Effector memory CD4-positive, alpha-beta T cell (primary cell): ENCODE measurements at places on chromosomes 5 and 9.

DNA sequence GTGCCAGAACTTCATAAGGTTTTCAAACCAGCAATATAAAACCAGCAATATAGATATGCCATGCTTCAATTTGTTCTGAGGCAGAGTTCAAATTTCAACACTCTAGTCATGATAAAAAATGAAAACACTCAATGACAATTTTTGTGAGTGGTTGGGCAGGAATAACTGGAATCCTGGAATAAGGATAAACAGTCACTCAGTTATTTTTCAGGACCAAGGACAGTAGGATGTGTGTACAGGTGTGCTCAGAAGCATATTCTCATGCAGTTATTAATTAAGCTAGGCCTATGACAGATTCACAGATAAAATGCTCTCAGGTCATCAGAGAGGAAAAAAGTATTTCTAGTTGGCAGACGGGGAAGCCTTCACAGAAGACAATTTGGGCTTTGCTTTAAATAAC, 117.3 kb upstream of the PPP2R2B start:
- no peak for DNase-seq

DNA sequence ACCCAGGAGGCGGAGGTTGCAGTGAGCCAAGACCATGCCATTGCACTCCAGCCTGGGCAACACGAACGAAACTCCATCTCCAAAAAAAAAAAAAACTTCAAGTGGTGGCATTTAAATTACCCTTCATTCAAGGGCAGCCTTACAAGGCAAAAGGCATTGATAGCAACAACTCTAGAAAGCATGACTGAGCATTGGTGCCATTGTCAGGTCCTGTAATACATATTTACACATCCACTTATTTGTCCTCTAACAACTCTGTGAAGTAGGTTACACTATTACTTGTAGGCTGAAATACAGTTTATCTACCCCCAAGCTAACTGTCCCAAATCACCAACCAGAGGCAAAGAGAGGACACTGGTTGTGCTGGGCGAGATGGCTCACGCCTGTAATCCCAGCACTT, 52.7 kb upstream of the LARP1 start:
- no peak for DNase-seq

DNA sequence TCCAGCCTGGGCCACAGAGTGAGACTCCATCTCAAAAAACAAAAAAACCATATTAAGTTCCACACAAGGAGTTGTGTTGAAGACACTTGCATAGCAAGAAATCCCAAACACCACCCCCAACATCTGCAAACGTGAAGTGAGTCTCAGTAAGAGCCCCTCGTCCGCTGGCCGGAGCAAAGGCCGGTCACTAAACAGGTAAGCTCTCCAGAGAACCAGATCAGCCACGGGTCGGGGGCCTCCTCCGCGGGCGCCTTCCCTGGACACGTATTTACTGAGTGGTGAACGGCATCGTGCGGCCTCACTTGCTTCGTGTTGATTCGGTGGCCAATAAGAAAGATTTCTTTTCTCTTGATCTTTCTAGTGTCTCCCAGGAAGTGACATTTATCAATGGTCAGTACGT, 93.6 kb downstream of the MRPL36 start:
- no peak for DNase-seq

DNA sequence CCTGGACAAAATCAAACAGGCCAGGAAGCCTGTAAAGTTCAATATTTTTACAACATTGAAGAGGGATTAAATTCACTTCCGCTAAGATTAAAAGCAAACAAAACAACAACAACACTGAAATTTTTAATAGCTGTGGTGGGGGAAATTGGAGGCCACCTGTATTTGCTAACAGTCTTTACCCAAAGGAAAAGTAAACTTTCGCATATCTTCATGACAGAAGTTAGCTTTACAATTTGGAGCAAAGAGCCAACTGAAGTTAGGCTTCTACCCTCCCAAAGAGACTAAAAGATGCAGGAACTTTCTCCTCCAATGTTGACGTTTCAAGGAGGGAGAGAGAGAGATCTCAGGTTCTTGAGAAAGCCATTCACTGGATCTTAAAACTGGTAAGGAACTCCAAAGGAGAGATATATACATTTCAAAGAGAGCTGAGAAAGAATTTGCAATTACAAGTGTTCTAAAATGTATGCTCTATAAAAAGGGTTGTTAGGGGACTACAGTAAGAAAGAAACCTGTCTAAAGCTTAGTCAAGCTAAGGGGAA, 349.2 kb upstream of the CDH9 start:
- no peak for DNase-seq

- DNase-seq, result no peak
Measured at GRCh38 chr5:178627259-178627598, 379 bp upstream of the CLK4 start.

- no peak for DNase-seq
Measured at GRCh38 chr5:68223904-68224303, 8.3 kb downstream of the PIK3R1 start.

- no peak for DNase-seq
Measured at GRCh38 chr9:16484744-16485143, 385.7 kb downstream of the BNC2 start.

GRCh38 chr9:134283111-134283515, 43.1 kb upstream of the RXRA start:
- no peak for DNase-seq

GRCh38 chr9:110650991-110651411, 17.6 kb upstream of the MUSK start:
- DNase-seq, result no peak

GRCh38 chr9:100856238-100856637, 172.3 kb upstream of the PLPPR1 start:
- DNase-seq, result no peak

DNA sequence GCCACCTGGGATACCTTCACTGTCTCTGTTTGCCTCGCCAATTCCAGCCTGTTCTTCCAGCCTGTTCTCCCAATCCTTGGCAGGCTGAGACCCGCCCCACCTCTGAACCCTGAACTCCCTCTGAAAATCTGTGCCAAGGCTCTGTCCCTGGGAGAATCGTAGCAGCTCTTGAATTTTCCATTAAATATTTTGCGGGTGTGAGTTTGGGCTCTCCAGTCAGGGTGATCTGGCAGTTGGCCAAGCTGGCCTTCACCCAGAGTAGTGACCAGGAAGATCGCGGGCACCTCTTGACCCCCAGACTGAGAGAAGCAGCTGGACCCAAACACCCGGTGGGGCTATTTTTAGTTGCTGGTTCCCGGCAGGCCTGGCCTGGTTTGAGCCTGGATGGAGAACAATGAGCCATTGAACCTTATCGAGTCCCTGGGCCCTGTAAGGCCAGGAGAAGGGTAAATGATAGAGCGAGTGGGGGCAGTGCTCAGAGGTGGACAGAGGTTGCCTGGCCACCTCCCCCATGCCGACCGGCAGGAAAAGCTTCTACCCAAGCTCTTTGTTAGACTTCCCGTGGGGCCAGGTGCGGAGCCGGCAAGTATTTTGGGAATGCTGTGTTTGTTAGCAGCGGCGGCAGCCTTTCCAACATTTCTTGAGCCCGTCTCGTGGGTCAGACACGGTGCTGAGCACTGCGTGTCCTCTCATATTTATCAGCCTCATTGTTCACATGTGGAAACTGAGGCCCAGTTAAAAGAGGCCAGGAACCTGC, 146.2 kb downstream of the RGS3 start:
- no peak for DNase-seq

- no peak for DNase-seq
Measured at GRCh38 chr5:55338092-55338613, 30.4 kb downstream of the MTREX start.

DNA sequence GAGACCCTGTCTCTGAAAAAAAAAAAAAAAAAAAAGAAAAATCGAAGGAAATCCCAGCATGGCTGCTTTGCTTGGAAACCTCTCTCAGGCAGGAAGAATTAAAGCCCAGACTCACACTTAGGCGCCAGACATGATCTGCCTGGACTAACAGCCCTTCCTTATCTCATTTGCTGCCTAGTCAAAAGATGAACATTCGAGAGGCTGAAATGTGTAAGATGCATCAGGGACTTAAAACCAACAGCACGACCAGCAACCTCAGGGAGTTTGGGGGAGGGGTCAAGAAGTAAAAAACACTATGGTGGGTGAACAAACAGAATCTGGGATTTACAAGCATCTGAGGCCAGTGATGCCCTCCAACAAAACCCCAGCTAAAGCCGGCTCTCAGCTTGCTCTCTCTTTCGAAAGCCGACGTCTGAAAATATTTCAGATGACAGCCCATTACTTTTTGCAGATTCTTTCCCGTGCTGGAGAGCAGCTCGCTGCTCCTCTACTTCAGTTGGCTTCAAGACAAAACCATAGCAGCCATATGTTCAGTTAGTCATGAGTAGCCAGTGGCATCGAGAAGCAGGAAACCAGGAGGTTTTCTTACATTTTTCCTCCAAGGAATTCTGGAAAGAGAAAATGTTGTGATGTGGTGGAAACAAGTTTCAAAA, 249.9 kb downstream of the MARCHF11 start:
- DNase-seq, result no peak

DNA sequence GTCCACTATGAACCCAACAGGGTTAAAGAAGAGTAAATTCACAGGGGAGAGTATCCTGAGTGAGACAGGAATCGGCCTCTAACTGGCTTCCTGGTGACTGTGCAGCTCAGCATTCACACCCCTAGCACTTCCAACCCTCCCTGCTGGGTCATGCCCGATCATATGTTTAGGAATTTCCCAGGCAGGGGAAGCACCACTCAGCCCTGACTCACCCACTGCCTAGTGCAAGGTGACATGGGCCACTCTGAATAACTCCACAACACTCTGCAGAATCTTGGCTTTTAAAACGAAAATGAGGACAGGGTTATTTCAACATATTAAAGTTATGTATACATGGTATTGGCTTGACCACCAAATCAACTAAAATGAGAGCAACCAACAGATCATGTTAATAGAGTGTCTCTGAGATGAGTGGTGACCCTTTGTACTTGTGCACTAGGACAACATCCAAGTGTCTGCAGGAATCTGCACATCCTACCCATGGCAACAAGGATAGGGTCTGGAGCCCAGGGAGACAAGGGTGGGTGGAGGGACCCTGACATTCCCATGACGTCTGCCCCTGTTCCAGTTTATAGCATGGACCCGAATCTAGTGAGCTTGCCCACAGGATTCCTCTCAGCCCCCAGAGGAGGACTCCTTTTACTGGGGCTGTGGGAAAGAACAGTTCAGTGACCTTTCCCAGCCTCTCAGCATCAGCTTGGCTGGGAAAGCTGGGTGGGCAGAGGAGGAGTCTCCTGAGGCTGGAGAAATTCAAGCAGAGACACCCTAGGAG, 485.8 kb downstream of the SEMA5A start:
- DNase-seq, result no peak

DNA sequence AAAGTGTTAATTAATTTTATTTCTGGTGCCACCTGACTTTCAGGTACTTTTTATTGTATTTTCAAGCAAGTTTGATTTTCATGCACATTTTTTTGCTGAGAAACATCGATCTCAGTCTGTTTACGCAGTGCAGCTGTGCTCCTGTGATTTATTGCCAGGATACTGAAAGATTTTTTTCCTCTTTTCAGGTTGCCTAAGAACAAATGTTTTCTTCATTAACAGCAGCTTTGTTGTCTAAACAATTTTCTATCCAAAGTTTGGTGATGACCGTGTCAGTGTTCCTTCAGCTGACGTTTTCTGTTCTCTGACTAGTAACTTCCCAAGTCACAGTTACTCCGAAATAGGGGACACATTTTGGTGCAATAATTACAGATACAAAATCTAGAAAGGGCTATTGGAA, 78.1 kb downstream of the VCAN start:
- DNase-seq, result no peak

DNA sequence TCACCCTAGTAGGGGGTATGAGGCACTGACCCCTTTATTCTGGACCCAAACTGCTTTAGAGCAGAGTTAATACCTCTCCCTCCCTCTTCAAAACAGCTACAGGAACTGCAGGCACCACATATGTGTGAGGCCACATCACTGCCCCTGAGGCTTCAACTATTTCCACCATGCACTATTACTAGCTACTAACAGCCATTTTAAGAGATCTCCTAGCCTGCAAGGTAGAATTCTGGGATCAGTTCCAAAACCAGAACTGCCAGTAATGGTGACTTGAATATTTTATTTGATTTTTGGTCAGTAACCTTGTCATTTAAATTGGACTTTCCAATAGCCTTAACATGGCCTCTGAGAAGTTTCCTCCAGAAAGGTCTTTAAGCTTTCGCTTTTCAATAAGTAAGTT, 55.3 kb upstream of the FSD1L start:
- no peak for DNase-seq

GRCh38 chr5:32449262-32449661, 4.7 kb upstream of the ZFR start:
- DNase-seq, result no peak

DNA sequence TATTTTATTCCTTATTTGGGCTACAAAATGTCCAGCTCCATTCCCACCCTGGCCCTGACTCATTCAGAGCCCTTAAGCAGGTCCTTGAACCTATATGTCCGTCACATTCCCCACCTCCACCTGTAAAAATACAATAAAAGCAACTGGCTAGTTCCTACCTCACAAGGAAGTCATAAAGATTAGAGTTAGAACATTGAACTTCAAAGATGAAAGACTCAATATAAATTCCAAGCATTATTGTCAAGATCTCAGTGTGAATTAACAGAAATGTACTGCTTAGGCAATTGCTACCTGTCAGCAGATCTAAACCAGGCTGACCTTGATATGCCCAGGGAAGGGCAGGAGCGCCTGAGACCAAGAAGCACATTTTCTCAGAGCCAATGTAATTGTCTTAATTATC, 221.8 kb downstream of the ENC1 start:
- no peak for DNase-seq

DNA sequence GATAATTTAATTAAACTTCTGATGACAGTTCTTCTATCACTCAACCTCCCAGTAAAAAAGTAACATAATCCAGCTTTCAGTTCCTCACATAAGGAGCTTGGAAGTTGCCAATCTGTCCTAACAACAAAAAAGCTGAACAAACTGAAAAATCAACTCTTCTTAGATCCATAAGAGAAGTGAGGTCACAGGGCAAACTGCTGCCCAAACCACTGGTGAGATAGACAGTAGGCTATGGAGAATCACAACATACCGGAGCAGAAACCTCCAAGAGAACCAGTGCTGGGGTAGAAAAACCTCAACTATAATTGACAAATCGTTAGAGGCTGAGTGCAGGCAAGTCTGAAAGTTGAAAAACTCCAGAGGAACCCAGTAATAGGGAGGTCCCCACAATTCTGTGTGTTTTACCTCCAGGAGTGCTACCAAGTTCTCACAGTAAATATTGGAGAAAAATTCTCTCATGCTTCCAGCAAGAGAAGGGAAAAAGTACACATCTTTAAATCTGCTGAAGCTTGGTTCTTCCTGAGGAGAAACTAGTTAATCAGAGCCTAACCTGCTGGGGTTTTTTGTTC, 300.0 kb downstream of the PDE4D start:
- no peak for DNase-seq
